ENCODE measurements at places on chromosomes 1 and 21.

- DNase-seq, result no peak
Observed at GRCh38 chr1:230821346-230821745, 47.0 kb downstream of the C1orf198 start.

DNA sequence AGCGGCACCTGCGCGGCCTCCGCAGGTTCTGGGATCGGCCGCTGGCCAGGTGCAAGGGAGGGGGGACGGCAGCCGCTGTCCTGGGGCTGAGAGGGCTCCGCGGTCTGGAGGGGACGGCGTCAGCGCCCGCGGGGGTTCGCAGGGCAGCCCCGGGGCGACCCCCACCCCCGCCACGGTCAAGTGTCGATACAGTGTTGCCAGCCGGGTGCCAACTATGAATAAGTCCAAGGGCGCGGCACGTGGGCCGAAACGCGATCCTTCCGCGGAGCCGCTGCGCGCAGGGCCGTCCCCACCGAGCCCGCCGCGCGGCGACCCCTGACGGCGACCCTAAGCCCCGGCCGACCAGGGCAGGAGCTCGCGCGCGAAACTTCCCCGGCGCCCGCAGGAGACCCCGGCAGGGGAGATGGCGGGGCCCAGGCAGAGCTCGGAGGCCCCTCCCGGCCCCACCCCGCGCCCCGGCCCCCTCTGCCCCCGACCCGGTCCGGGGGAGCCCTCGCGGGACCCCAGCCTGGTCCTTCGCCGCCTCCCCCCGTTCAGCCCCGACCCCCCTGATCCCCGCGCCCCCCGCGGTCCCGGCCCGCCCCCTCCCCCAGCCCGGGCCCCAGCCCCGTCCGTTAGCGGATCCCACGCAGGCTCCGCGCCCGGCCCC, 586 bp upstream of the AGPAT3 start:
- DNase-seq, result peak; percentile 65

DNA sequence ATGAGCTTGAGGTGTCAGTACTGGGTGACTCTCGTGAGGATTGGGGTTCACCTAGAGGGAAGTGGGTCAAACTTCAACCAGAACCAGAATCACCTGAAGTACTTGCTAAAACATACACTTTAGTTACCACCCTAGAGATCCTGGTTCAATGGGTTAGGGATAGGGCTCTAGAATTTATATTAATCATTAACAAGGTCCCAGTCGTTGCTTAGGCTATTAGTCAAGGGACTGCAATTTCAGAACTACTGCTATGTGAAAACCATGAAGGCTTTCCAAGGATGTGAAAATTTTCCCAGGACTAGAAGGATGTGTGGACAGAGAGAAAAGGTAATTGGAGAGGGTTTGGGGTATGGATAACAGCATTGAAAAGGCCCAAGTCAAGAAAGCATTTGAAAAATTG, 162.6 kb downstream of the GRIK1 start:
- DNase-seq, result no peak

- no peak for DNase-seq
Observed at GRCh38 chr21:35996217-35996616, 64.1 kb downstream of the SETD4 start.

DNA sequence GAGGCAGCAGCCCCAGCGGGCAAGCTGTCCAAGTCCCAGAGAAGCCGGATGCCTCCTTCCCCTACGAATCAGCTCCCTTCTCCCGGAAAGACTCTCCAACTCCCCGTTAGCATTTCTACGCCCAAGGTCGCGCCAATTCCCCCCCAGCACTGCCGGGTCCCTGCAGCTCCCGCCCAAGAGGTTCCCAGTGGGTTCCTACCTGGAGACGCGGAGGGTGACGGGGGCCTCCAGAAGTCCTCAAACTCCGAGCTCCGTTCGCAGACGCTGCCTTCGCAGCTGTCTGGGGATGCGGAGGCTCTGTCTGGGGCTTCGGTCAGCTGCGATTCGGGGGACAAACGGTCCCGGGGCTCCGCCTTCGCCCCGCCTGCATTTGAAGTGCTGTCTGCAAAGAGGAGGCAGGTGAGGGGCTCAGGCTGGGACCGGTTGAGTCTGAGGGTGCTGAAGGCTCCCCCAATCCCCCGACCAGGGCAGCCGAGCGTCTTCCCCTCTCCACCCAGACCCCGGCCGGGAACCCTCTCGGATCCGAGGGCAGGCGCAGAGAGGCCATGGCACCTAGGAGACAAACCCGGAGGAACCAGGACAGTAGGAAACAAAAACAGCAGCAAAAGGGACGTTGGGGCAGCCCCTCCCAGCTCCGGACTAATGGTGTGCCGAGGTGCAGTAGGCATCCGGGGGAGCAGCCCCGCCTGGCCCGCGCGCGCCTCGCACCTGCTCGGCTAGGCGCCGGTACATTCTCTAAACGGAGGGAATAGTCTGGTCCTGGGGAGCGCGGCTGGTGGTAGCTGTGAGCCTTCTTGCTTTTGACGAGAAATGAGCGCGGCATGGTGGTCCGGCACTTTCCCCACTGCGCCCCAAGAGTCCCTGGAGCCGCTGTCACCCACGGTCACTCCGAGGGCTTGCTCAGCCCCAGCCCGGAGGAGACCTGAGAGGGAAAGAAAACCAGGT, 3.8 kb downstream of the GFI1 start:
- DNase-seq, result no peak

DNA sequence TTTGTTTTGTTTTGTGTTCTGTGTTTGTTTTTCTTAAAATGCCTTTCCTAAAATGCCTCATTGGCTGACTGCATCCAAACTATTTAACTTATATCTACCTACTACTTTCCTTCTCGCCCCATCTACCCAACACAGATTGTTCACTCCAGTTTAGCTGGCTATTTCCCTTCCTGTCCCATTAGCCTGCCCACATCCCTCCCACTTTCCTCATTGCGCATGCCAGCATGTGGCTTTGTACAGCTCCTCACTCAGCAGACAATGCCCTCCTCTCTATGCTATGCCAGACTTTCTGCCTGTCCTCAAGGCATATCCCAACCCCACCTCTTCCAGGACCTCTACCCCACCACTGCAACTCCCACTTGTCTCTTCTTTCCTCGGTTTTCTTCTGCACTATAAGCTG, 94.7 kb upstream of the C1orf21 start:
- DNase-seq, result no peak

GRCh38 chr1:167683641-167684502, 37.9 kb upstream of the MPZL1 start:
- no peak for DNase-seq

DNA sequence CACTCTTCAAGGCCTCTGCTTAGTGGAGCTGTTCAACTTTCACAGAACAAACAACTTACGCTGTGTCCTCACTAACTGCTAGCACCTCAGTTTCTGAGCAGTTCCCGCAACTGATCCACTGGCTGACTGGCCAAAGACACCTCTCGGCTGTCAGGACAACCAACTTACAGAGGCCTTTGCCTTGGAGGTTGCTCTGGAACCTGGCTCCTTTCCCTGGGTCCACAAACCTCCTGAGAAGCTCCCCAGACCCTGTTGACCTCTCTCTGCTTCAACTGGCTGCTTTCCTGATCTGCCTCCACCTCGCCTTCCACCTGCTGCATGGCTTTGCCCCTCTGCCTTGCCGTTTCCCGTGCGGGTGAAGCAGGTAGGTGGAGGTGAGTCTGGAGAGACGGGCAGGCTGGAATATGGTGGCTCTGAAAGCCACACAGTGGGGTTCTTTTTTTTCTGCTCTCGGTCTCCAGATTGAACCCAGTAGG, 13.0 kb downstream of the BTBD19 start:
- no peak for DNase-seq

- DNase-seq, result no peak
Observed at GRCh38 chr1:176626572-176627061, 163.6 kb downstream of the PAPPA2 start.

GRCh38 chr1:20366463-20367115, 75.9 kb downstream of the VWA5B1 start:
- peak; percentile 47 for DNase-seq

GRCh38 chr1:164635803-164636731, 77.1 kb downstream of the PBX1 start:
- DNase-seq, result peak; percentile 24

GRCh38 chr1:112251766-112252506, 144.1 kb upstream of the CTTNBP2NL start:
- DNase-seq, result no peak

GRCh38 chr1:116910379-116911187, 867 bp downstream of the PTGFRN start:
- peak; percentile 36 for DNase-seq

DNA sequence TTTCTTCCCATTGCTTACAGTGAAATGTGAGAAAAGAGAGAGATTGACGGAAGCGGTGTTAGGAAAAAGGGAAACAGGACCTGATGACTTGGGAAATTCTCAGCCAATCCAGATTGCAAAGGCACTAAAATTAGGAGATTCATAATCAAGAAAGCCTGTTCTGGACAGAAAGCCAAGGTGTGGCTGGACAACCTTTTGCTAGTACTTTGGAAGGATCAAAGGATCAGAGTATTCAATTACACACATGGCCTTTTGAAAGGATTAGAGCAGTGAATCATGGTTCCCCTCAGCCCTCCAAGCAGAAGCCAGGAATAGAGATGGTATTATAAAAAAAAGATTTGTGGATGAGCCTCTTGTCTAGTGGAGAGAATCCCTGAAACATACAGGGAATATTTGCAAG, 669.8 kb upstream of the ADAMTS5 start:
- DNase-seq, result no peak

DNA sequence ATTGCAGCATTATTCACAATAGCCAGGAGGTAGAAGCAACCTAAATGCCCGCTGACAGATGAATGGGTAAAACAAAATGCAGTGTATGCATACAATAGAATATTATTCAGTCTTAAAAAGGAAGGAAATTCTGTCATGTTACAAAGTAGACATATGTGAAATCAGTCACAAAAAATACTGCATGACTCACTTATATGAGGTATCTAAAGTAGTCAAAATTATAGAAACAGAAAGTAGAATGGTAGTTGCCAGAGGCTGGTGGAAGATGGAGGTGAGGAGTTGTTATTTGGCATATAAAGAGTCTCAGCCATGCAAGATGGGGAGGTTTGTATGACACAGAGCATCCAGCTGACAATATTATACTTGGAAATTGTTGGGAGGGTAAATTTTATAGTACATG, 43.0 kb upstream of the EGLN1 start:
- no peak for DNase-seq

GRCh38 chr1:89682611-89683010, 49.7 kb downstream of the LRRC8C start:
- no peak for DNase-seq

GRCh38 chr1:213820362-213821149, 167.2 kb upstream of the PROX1 start:
- DNase-seq, result no peak

DNA sequence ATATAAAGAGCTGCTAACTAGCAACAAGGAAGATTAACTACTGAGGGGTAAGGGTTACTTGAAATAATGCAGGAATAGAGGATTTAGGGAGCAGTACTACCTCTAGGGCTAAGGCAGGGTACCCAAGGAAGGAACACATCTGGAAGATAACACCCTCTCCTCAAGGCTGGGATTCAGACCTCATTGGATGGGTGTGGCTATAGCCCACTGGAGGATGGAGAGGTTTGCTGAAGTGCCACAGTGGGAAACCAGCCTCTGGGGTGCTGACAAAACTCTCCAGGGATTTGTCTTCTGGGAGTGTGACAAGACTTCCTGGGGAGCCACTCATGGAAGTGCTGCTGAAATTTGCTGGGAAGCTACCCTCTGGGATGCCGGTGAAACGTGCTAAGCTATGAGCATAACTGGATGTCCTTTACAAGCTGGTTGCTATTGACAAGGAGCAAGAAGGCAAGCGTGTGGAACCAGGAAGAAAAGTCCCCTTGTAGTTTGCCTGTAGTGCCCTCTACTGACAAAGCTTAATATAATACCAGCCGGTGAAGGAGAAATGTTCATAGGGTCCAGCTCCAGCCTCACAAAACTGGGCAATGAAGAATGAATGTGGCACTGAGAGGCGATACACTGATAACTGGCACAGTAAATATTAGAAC, 122.8 kb upstream of the USP24 start:
- DNase-seq, result no peak

DNA sequence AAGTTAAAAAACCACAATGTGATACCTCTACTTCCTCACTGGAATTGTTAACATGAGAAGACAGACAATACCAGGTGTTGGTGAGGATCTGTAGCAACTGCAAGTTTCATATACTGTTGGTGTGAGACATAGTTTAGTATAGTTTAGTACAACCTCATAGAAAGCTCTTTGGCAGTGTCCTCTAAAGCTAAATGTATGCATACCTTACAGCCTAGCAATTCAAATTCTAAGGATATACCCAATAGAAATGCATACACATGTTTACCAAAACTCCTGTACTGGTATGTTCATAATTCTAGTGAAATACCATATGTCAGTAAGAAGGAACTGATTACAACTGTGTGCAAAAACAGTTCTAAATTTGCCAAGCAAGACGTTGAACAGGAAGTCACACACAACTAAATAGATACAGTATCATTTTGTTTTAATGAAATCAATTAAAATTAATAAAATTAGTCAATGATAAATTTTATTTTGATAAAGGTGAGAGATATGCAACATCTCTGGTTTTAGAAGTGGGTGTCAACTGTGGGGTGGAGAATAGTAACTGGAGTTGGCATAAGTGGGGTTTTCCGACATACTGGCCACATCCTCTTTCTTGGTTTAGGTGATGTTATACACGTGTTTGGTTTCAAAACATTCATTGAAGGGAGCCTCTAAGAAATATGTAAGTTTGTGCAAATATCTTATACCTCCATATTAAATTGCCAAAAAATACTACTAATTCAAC, 450.7 kb downstream of the PTPRC start:
- DNase-seq, result no peak

- DNase-seq, result no peak
Observed at GRCh38 chr1:43933386-43934100, at the start of gene ARTN. TSS of gene ARTN (plus strand) at chr1:43933801. CDS start at chr1:43935657, 1,856 bp downstream.

GRCh38 chr1:172613294-172613693, 45.6 kb upstream of the FASLG start:
- no peak for DNase-seq

DNA sequence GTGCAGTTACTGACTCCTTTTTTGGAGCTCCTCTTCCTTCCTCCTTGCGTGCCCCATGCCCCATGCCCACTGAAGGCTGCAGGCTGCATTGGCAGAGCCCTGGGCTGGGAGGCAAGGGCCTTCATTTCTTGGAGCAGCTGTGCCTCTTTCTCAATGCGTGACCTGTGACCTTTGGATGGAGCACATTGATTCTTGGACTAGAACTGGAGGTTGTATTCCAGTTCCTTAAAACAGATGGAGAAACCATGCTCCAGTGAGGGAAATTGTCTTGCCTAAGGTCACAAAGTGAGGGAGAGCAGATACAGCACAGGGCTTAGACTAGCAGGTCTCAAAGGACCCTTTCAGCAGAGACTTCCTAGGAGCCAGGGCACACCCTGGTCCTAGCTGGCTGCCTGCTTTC, 9.0 kb downstream of the TMEM269 start:
- no peak for DNase-seq
